ENCODE measurements at places on chromosomes 2 and 18. TPM values are rescaled to one million over a fixed set of nuclear protein-coding genes. Genes with fewer than 3 reads are reported as not detected.

The FNDC4 gene
- 0.89 TPM for total RNA-seq

The HOXD12 gene
- not detected for total RNA-seq

The TXNDC2 gene
- not detected for total RNA-seq

The FSHR gene
- total RNA-seq: not detected

The TUBA4B gene
- total RNA-seq: not detected

The TMEM163 gene
- not detected for total RNA-seq

The SKA1 gene
- total RNA-seq: 2.8 TPM

The BOLL gene
- not detected for total RNA-seq

Measured in stomach (tissue), 19 donors.